HT-29 (cell line): ENCODE measurements at places on chromosomes 13 and 19.
A peak's percentile ranks its signal among the peaks of the same experiment; 100 is the strongest.

DNA sequence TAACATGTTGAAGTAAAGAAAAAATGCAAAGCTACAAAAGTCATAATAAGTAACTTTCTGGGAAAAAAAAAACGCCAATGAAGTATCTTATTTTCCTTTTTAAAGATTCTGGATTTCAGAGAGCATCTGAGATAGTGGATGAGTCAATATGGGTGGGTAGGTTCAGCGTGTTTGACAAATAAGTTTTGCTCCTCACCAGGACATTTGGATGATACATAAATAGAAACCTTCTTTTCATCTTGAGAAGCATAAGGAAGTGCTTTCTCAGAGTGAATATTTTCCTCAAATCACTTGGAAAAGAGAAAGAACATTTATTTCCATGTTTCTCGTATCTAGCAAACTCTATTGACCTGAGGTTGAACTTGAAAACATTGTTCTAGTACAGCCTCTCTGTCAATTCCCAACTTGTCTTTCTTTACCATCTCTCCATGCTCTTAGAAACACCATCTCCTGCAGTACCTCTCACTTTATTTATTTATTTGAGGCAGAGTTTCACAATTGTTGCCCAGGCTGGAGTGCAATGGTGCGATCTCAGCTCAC, 463.2 kb downstream of the KLF5 start:
- peak; percentile 50 for DNase-seq

DNA sequence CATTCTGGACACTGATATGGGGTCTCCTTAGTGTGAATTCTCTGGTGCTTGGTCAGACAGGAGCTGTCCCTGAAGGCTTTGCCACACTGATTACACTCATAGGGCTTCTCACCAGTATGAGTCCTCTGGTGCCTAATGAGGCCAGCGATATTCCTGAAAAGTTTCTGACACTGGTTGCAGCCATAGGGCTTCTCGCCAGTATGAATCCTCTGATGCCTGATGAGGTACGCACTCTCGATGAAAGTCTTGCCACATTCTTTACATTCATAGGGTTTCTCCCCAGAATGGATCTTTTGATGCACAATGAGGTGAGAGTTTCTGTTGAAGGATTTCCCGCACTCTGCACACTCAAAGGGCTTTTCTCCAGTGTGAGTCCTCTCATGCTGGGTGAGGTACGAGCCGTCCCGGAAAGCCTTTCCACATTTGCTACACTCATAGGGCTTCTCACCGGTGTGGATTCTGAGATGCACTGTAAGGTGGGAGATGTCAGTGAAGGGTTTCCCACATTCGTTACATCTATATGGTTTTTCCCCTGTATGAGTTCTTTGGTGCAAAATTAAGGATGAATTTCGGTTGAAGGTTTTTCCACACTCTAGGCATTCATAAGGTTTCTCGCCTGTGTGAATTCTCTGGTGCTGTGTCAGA, 22.4 kb downstream of the ZNF329 start:
- DNase-seq: no peak

DNA sequence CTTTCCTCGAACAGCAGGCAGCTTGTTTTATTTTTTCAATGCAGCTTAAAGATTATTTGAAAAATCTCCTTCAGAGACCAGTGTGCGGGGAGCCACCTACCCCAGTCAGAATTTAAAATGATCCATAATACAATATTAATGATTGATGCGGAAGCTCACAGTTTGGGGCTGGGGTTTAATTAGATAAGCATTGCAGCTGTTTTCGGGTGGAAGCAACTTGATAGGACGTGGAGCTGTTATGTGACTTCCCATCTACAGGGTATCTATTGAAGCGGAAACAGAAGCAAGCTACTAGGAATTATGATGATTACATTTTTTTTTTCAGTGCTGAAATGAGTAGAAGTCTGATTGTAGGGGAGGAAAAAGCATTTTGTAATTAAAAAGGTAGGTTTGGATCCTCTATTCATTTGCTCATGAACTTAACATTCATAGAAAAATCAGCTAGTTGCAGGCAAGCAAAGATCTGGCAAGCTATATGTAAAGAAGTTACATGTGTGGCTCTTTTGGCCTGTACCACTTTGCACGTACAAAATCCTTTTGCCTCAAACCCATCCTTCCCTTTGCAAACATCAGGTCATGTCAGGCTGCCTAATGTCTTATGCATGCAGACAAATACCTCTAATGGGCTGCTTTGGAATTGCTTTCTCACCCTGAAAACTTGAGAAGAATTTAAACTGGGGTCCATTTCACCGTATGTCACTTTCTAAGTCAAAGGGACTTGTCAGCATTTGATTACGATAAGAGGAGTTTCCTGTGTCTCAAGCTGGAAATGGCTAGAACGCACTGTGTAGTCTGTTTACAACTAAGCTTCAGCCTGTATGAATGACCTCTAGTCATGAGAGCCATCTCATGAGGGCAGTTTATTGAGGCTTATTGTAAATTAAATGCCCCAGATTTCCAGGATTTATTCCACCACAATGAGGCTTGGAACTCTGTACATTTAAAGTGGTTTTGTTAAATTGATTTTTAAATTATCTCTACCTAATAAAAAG, 267.1 kb upstream of the TMTC4 start:
- DNase-seq: no peak

DNA sequence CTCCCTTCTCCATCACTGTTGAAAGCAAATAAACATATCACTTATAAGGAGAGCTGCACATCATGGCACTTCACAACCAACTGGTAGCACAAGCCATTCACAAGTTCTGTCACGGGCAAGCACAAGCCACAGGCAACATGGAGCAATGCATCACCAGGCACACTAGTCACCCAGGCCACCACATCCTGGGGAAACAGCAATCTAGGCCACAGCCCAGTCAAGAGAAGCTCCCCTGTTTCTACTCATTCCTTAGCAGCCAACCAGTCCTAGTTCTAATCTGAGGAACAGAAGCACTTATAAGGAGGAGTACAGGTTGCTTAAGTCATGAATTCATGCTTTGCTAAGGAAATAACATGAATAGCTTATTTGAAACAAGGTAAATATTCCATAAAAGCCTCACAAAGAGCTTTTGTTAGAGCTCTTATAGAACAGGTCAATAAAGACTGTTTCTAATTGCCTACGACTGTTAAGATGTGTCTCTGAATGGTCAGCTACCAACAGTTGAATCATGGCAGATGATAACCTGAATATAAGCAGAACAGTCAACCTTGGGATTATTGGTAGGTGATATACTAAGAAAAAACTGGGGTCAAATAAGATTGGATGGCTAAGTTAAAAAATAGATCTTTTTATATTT, 169.0 kb downstream of the TBC1D4 start:
- no peak for DNase-seq

DNA sequence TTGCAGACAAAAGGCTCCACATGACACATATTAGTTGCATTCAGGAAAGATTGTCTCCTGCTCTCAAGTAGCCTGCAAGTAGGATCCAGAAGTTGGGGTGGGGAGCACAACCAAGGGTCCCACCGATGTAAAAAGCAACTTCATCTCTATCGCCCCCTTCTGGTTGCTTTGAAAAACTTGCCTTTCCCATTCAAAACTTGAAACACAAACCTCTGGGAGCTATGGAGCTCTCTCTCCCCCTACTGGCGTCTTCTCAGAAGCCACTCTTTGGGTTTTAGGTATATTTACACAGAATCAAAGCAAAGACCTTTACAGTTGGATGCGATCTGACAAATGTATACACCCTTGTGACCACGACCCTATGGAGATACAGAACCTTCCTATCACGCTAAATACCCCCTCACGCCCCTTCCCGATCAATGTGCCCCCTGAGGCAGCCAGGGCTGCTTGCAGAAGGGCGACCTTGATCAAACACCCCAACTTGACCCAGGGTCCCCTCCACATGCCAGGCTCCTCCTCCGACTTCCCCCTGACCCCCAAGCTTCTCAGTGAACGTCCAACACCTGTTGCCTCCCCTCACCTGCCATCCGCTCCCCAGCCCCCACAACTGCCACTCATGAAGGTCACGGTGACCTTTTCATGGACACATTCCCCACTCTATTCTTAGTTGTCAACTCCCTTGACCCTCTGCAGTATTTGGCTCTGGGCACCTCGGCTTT, 10.1 kb downstream of the NOSIP start:
- peak; percentile 96 for DNase-seq

DNA sequence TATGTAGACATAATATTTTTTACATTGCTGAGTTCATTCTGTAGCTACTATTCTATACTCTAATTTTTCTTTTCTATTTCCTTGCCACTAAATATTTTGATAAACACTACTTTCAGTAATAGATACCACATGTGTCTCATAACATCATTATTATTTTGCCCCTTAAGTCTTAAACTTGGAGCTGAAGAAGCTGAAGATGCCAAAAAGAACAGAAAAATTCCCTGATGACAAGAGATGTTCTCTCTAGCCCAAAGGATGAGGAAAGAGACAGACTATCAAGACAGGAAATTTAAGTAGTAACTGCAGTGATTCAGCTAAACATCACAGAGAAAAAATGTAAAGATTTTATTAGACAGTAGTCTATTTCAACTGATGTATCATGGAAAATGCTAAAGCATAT, 322.0 kb upstream of the KLHL1 start:
- DNase-seq: no peak

- DNase-seq: no peak
These were observed 75.0 kb downstream of the ZMYM2 start for GRCh38 chr13:20033486-20033885.

GRCh38 chr19:14440049-14440448, 6.9 kb downstream of the PKN1 start:
- DNase-seq: no peak

DNA sequence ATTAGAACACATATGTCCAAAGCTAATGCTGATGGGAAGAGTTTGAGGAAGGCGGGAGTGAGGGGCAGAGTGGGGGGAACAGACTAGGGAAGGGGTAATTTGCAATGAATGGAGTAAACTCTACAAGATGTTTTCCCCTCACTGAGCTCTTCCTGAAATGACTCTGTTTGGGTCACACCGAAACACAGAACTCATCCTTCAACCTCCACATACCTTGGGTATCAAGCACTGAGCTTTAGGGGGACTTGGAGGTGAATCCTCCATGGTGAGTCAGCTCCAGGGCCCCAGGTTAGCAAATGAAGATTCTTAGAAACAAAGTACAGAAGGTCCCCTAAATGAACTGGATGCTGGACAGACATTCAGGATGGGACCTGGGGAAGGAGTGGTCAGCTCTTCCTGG, 1.3 kb upstream of the SIGLEC10 start:
- DNase-seq: no peak

GRCh38 chr13:68588623-68589022, 1358.5 kb upstream of the PCDH9 start:
- no peak for DNase-seq

- DNase-seq: no peak
These were observed 100.3 kb upstream of the DOCK9 start for GRCh38 chr13:99078017-99078771.

- no peak for DNase-seq
These were observed 13.9 kb downstream of the LILRA5 start for GRCh38 chr19:54299126-54299498.

DNA sequence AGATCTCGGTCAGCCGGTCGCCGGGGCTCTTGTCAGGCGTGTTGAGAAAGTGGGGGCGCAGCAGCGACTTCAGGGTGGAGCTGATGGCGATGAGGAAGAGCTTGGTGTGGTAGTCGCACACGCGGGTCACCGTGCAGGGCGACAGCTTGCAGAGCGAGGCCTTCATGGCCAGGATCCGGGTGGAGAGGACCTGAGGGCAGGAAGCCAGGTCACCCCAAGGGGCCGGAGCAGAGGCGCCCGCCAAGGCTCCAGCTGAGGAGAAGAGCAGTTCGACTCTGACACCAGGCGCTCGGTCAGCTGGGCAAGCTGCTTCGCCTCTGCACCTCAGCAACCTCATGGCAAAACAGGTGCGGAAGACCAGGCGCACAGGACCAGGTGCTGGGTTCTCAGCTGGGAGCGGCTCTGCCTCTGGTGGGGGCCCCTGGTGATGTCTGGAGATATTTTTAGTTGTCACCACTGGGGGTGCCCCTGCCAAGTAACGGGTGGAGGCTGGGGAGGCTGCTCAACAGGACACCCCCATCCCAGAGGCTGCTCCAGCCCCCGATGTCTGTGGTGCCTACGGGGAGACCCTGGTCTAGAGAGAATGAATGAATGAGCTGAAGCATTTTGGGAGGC, 15.9 kb downstream of the CFD start:
- DNase-seq: no peak

DNA sequence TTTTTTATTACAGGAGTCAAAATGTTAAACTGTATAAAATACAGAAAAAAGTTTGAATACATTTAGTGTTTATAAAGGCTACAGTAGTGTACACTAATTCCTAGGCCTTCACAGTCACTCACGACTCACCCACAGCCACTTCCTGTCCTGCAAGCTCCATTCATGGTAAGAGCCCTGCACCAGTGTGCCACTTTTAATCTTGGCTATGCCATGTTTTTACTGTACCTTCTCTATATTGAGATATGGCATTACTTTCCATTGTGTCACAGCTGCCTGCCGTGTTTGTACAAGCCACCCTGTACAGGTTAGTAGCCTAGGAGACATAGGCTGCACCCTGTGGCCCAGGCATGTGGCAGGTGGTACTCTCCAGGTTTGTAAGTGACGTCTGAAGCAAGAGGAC, 32.1 kb downstream of the C1QTNF9 start:
- DNase-seq: peak; percentile 41

- DNase-seq: no peak
These were observed 1697.7 kb downstream of the EFNB2 start for GRCh38 chr13:104837756-104838155.

DNA sequence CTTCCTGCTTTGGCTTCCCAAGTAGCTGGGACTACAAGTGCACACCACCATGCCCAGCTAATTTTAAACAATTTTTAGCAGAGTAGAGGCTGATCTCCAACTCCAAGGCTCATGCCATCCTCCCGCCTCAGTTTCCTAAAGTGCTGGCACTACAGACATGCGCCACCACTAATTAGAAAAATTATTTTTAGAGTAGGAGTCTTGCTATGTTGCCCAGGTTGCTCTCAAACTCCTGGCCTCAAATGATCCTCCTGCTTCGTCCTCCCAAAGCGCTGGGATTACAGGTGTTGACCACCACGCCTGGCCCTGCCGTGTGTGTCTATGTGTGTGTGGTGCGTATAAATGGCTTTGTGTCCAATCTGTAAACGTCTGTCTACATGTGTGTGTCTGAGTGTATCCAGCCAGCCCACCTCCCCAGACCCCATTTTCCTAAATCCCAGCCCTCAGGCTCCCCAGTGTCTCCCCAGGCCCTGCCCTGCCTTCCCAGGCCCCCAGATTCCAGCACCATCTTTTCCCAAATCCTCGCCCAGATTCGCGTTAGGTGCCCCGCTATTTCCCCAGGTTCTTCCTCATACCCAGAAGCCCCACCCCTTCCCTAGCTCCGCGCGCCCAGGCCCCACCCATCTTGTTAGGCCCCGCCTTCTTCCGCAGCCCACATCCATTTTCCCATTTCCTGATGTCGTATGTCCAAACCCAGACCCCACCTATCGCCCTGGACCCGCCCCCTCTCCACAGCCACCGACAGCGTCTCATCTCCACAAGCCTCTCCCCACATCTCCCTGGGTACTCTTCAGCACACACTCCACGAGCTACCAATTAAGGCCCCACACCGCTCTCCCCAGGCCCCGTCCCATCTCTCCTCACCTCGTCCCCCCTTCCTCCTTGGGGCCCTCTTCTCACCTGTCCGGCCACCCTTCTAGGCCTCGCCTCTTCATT, 24.9 kb downstream of the SLC8A2 start:
- peak; percentile 84 for DNase-seq
